Adrenal gland (tissue), 19 donors: ENCODE measurements at places on chromosomes 5 and 9. TPM values are rescaled to one million over a fixed set of nuclear protein-coding genes. Genes with fewer than 3 reads are reported as not detected.

PRR16 gene
- 2.3 TPM for polyA plus RNA-seq

TSSK1B gene
- not detected for polyA plus RNA-seq

ZER1 gene
- polyA plus RNA-seq = 41.7 TPM

CYFIP2 gene
- 45.0 TPM for polyA plus RNA-seq

GABBR2 gene
- polyA plus RNA-seq = 1.4 TPM

CCNI2 gene
- polyA plus RNA-seq = 0.40 TPM

NR4A3 gene
- polyA plus RNA-seq = 10.0 TPM

PCDHA11 gene
- 0.48 TPM for polyA plus RNA-seq

PCDH12 gene
- polyA plus RNA-seq = 4.5 TPM

PRRT1B gene
- polyA plus RNA-seq = not detected

CCNB1 gene
- polyA plus RNA-seq = 9.7 TPM

FOXD4 gene
- 1.2 TPM for polyA plus RNA-seq

QRFP gene
- not detected for polyA plus RNA-seq

ADAMTSL2 gene
- polyA plus RNA-seq = 4.1 TPM

LAMC3 gene
- polyA plus RNA-seq = 3.3 TPM

SLC35D2 gene
- polyA plus RNA-seq = 11.9 TPM

CER1 gene
- not detected for polyA plus RNA-seq

ADAMTS2 gene
- polyA plus RNA-seq = 17.9 TPM

GPR150 gene
- 0.40 TPM for polyA plus RNA-seq

C7 gene
- polyA plus RNA-seq = 740 TPM
